ENCODE measurements at places on chromosomes 16 and 17.
A peak's percentile ranks its signal among the peaks of the same experiment; 100 is the strongest.

GRCh38 chr17:81841866-81842265 lies 7.0 kb upstream of the PPP1R27 start:
- DNase-seq = no peak

- peak; percentile 43 for DNase-seq
These were observed 11.4 kb downstream of the SPNS2 start for GRCh38 chr17:4509923-4510617.

GRCh38 chr16:46947900-46948547 lies 25.4 kb downstream of the DNAJA2 start:
- no peak for DNase-seq

DNA sequence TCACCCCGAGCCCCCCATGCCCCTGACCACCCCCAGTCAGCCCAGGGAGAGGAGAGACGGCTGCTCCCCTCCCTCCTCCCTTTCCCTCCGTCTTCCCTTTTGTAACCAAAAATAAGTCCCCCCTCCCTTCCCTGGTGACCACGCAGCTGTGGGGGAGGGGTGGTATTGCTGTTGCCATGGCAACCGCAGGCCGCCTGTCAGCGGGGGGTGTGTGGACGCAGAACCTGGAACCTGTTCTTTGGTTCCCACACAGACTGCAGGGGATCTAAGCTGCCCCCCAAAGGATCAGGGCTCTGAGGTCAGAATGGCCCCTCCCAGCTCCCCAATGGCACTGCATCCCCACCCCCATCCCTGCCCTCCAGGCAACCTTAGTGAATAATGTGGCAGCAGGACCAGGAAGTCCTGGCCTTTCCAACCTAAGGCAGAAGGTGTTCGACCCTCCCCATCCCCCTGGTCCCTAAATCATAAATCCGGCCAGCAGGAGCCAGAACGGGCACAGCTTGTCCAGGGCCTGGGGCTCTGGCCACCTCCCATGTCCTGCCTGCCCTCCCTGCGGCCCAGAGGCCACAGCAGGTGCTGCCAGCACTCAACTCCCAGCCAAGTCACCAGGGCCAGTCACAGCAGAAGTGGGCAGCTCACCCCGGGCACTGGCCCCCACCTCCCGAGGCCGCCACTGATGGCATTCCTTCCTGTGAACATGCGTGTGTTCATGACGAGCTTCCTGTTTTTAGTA lies 12.0 kb downstream of the CA4 start:
- DNase-seq = no peak

GRCh38 chr17:2482218-2482617 lies 29.5 kb downstream of the METTL16 start:
- no peak for DNase-seq

GRCh38 chr16:4693956-4694641 lies 737 bp downstream of the NUDT16L1 start:
- no peak for DNase-seq

DNA sequence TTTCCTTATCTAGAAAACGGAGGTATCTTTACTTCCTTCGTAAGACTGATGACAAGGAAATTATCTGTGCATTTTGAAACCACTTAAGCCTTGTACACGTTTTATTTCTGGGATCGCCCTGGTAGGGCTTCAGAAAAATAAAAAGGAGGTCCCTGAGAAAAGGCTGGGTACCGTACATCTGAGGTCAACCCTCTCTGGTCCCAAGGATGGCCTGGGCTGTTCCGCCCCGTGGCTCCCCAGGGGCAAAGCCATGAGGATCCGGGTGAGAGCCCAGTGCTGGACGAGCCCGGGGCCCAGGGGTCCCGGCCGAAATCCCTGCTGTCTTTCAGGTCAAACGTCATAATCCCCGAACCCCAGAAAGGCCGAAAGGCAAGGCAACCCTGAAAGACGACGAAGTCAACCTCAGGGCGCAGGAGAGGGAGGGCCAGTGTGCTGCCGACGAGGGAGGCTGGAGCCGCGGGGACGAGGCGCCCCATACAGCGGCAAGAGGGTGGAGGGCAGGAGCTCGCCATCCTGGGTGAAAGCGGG lies 656 bp upstream of the FUS start:
- no peak for DNase-seq
